ENCODE measurements at places on chromosomes 7 and 10.

DNA sequence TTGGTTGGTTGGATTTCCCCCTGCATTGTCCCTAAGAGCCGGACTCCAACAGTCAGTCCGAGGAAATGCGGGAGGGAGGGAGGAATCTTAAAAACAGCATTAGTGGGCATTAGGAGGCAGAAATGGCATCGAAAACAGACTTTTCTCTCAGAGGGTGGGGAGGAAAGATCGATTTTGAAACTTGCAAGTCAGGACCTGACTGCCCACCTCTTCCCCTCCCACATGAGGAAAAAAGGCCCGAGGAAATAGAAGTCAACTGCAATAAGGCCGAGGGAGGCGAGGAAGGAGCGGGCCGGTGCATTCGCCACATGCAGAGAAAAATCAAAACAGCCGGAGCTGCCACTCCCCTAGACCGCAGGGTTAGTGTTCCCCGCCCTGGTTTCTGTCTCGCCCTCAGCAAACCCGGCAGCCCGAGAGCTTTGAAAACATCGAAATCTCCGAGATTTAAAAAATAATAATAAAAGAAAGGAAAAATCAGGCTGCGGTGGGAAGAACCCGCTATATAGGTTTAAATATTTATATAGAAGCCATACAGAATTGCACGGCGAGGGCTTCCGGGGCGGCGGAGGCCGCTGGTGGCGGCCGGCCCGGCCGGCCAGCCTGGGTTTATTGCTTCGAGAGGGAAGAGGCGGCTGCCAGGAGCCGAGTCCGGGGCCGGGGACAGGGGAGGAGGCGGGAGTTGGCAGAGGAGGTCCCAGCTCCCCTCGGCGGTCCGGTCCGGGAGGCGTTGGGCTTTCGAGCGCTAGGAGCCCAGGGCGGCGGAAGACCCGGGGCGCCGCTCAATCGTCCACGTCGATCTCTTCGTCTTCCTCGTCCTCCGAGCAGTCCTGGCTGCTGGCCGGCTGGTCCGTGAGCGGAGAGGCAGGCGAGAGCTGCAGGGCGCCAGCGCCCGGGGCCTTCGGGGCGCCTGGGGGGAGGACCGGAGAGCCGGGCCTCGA lies 2.5 kb downstream of the LBX1 start:
- DNase-seq: peak; percentile 19

DNA sequence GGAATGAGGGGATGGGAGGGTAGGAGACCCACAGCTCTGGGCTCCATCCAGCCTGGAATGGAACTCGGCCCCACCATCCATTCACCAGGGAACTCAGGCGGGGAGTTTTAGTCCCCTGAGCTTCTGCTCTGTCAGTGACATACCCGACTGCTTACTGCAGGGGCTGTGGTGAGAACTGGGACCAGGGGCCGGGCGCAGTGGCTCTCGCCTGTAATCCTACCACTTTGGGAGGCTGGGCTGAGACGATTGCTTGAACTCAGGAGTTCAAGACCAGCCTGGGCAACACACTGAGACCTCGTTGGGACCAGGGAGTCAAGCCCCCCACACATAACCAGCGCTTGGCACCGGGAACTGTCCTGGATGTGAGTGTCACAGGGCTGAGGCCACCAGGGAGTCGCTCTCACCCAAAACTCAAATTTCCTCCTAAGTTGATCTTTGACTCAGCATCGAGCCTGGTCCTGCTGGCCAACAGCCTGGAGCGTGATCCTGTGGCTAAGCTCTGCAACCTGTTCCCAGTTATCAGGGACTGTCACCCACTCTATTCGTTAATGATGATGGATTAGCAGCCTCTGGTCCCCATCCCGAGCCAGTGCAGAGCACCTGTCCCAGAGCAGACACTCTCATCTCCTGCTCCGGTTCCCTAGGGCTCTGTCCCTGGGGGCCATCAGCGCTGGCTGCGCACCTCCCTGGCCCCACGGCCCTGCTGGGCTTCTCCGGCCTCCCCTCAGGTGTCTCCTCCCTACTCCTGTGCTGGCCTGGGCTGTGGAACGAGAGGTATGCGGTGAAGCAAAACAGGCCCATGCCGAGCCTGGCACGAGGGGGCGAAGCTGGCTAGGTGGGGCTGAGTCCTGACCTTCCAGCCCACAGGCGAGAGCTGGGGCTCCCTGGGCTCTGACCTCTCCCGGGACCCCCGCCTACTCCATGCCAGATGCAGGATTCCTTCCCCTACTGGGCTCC lies 902 bp upstream of the CLDN15 start:
- DNase-seq: no peak

DNA sequence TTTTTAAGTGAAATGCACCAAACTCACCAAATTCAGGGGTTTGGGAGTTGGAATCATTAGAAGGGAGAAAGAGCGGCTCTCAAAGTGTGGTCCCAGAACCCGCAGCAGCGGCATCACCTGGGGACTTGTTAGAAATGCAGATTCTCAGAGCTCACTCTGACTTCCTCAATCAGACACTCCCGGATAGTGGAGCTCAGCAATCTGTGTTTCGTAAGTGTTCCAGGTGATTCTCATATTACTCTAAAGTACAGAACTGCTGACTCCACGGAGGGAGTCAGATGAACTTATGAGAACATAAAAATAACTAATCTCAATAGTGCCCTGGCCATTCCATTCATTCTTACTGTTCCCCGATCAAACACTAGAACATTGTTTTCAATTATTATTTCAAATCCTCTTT lies 358.7 kb upstream of the MYO3A start:
- no peak for DNase-seq

GRCh38 chr10:44051584-44052385 lies 333.1 kb downstream of the CXCL12 start:
- DNase-seq: no peak

- no peak for DNase-seq
These were observed 66.3 kb downstream of the INSIG1 start for GRCh38 chr7:155363852-155364600.

DNA sequence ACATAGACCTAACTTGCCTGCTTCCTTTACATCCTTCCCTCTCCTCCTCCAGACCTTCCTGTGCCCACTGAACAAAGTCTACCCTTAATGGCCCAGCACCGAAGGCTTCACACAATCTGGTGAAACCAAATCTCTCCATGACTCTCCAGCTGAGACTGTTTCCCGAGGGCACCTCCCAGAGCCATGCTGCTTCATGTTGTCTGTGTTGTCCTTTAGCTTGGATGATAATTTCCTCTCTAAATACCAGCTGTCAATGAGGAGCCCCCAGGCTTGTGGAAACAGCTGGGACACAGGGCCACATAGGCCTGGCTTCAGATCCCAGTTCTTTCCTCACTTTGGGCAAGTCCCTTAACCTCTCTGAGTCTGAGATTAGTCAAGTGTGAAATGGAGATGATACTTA lies 54.3 kb downstream of the DLD start:
- DNase-seq: no peak

DNA sequence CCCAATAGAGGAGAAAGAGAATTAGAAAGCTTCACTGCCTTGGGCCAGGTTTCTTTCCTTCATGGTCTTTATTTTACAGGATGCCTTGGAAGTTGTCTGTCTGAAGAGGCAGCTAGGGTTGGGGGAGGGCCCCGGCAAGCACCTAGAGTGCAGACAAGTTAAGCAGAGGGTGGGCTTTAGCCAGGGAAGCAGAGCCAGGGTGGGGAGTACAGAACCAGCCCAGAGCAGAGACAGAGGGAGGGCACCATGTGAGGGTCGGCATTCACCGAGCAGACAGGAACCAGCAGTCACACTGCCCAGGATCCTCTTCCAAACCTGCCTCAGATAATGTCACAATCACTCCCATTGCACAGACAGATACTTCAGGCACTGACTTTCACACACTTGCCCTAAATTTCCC lies 75.9 kb downstream of the ADARB2 start:
- no peak for DNase-seq

DNA sequence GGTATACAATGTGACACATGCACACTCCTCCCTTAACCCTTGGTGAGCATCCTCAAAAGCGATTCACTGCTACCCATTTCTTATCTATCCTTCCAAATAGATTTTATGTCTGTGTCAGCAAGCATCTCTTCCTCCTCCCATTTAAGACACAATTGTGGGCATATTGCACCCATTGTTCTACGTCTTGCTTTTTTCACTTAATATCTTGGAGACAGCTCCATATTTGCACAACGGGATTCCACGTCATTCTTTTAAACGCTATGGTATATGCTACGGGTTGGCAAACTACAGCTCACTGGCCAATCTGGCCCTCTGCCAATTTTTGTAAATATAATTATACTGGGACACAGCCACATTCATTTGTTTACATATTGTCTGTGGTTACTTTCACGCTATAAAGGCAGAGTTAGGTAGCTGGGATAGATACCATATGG lies 88.6 kb downstream of the RNF216 start:
- no peak for DNase-seq

DNA sequence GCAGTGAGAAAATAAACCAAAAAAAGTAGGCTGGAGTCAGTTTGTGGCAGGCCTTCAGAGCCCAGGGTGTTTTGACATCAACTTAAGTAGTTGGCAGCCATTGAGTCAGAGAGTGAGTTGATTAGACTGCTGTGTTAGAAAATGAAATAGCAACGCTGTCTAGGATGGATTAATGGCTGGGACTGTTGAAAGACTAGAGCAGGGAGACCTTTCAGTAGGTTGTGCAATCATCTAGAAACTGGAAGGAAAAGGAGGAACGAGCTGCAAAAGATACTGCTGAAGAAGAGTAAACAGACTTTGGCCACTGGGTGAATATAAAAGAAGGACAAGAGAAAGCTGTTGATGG lies 28.6 kb upstream of the TRIL start:
- no peak for DNase-seq

DNA sequence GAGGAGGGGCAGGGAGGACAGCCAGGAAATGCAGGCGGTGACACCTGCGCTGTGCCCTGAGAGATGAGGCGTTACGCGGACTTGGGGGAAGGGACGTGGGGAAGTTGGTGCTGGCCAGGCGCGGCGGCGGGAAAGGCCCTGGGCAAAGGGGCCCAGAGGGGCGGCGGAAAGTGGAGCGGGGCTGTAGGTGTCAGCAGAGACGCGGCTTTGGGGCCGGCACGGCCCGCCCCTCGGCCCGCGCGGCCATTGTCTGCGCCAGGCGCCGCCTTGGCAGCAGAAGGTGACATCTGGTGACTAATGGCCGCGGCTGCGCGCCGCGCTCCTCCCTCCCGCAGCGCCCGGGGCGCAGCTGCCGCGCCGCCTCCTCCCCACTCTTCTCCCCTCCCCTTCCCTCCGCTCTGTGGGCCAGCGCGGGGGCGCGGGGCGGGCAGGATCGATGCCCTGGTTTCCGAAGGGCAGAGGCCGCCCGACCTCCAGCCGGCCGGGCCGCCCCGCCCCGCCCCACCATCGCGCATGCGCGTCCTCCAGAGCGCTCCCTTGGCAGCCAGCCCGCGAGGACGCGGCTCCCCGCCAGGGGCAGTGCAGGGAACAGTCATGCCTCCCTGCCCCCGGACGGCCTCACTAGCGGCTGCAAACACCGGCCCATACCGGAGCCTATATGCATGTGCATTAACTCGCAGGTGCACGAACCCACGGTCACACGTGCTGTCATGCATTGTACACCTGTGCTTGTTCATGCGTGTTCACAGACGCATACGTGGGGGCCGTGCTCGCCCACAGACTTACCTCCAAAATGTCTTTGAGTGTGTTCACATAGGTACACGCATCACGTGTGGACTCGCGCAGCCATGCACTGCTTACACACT lies 269.6 kb downstream of the RPS24 start:
- peak; percentile 97 for DNase-seq

- no peak for DNase-seq
These were observed 46.2 kb downstream of the PRPF18 start for GRCh38 chr10:13632884-13633440.

GRCh38 chr7:123992913-123993518 lies 39.9 kb downstream of the TMEM229A start:
- DNase-seq: no peak

Measured in CD4-positive, alpha-beta T cell treated with Interleukin-4 for 4 hours (primary cell).